ENCODE measurements at places on chromosomes 16 and 17. TPM values are rescaled to one million over a fixed set of nuclear protein-coding genes. Genes with fewer than 3 reads are reported as not detected.

Gene CLEC10A
- 20.6 TPM for total RNA-seq

- no peak for DNase-seq
These were observed 75.0 kb downstream of the RPTOR start for GRCh38 chr17:80619535-80620235.

Gene TBC1D3K
- total RNA-seq = not detected

Gene TBC1D3B
- total RNA-seq = 3.3 TPM

Data from mesenteric fat pad (tissue), 1 donor.